ENCODE measurements at places on chromosomes 7 and 10.

DNA sequence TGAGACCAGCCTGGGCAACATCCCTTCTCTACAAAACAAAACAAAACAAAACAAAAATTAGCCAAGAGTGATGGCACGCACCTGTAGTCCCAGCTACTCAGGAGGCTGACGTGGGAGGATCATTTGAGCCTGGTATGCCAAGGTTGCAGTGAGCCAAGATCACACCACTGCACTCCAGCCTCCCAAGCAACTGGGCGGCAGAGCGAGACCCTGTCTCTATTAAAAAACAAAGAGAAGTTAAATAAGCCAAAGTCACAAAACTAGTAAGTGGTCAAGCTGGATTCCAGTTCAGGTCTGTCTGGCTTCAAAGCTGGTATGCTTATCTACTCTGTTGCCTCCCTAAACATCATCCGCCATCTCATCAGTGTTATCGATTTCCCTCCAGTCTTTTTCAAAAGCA lies 110.8 kb downstream of the ARID5B start:
- DNase-seq = no peak

GRCh38 chr10:95566136-95566535 lies 5.0 kb upstream of the SORBS1 start:
- DNase-seq = no peak

- DNase-seq = no peak
These were observed 155.9 kb upstream of the EGR2 start for GRCh38 chr10:62972103-62972502.

DNA sequence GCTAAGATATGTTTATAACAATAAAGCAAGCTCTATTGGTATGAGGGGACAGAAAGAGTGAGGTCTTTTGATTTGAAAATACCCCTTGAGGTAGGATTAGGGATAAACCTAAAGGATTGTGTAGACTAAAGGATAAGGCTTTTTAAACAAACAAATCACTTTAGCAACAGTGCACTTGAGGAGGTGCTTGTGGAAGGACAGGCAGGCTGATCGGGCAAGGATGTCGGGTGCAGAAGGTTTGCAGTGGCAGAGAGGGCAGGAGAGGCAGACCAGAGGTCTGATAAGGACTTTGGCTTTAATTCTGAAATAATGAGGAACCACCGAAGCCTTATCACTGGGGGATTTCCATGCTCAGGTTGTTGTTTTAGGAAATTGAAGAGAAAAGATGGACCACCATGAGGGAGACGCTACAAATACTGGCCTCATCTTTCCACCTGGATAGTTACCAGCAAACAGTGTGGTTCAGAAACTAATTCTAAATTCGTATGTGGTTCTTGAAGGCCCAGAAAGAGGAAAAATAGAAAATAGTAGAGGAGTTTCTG lies 119.5 kb upstream of the KLF6 start:
- no peak for DNase-seq

- no peak for DNase-seq
These were observed 19.6 kb upstream of the SCIN start for GRCh38 chr7:12550956-12551355.

- no peak for DNase-seq
These were observed 829.5 kb downstream of the REEP3 start for GRCh38 chr10:64350665-64351064.

- DNase-seq = no peak
These were observed 61.9 kb downstream of the SYPL1 start for GRCh38 chr7:106050002-106050745.

DNA sequence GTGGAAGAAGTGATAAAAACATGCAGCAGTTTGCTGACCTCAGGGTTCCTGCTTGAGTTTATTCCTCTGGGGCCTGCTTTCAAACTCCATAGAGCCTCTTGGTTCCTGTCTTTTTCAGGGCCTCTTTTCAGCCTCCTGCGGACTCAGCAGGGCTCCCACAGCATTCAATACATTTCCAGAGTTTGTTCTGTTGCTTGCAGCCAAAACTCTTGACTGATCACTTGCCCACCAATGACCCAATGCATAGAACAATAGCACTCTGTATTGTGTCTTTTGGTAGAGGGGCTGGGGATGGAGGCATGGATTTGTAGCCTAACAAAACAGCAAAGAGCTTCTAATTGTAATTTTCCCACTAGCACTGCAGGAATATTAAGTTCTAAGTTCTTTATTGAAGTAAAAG lies 50.8 kb upstream of the CREB5 start:
- no peak for DNase-seq

GRCh38 chr10:79255007-79255507 lies 92.2 kb upstream of the PPIF start:
- DNase-seq = peak; percentile 2

DNA sequence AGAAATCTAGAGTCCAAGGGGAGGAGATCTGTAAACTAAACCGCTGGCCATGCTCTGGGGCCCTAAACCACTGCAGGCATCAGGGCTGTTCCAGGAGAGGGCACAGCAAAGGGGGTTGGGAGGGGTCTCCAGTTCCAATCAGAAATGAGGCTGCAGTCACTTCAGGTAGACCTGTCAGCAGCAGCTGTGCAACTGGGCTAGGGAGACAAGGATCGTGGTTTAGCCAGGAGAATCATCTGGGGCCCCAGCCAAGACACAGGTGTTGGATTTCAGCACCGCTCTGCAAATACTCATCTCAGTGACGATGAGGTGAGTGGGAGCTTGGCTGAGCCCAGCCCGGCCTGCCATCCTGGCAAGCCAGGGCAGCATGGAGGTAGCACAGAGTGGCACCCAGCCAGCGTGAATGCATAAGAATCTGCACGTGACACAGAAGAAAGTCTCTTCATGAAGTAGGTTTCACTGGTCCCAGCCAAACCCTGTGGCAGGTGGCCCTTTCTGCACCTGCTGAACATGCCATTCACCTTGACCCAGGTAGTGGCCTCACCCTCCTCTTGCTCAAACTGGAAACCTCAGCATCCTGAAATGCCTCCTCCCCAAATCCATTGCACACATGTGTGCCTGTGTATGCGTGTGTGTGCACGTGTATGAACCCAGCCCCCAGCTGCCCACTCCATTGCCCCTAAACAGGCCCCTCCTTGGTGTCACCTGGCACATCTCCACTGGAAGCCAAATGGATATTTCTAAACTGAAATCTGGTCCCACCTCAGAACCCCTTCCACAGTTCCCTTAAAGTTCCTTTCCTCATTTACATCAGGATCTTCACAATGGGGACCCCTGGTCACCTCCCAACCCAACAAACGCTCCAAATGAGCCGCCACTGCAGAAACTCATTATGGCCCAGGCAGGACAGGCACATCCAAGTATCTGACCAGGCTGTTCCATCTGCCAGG lies 9.6 kb downstream of the GPRIN2 start:
- no peak for DNase-seq

DNA sequence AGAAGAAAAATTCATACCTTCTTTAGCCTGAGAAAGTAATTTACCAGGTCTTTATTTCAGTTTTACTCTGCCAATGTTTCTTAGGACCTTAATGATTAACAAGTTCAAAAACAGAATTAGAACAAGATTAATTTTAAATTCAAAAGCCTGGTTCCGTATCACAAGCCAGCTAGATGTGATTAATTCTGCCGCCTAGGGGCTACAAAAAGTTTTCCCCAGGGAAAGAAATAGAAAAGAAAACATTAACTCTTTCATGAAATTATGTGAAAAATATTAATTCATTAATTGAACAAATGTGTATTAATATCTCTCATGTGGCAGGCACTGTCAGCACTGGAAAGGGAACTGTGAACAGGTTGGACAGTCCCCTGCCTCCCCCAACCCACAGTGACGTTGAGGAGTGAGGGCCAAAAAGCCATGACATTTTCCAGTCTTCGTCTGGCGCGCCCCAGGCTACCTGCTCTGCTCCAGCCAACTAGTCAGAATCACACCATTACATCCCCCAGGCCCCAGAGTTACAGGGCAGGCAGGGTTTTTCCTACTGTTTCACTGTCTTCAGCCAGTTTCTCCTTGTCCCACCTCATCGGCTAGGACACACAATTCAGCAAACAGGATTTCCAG lies 20.1 kb downstream of the TMEM176A start:
- DNase-seq = no peak

GRCh38 chr10:93598157-93598556 lies 2.9 kb downstream of the RBP4 start:
- no peak for DNase-seq

DNA sequence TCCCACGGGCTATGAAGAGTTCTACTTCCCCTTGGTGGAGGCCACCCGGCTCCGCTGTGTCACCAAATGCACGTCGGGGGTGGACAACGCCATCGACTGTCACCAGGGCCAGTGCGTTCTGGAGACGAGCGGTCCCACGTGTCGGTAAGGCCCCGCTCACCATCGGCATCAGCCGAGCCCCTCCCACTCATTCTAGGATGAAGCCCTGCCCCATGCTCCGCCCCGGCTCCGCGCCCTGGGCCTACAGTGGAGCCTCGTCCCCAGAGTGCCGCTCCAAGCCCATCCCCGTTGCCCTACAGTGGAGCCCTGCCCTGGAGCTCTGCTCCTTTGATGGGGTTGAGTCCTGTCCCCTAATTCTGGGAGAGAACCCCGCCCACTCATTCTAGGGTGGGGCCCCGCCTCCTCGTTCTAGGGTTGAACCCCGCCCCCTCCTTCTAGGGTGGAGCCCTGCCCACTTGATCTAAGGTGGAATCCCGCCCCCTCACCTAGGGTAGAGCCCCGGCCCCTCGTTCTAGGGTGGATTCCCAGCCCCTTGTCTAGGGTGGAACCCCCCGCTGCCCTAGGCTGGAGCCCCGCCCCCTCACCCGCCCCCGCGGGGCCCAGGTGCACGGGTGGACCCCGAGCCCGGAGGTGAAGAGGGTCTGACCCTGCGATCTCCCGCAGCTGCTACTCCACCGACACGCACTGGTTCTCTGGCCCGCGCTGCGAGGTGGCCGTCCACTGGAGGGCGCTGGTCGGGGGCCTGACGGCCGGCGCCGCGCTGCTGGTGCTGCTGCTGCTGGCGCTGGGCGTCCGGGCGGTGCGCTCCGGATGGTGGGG lies 3.4 kb upstream of the MUC12 start:
- DNase-seq = no peak

- DNase-seq = no peak
These were observed 187.4 kb downstream of the PHTF2 start for GRCh38 chr7:77985974-77986339.

DNA sequence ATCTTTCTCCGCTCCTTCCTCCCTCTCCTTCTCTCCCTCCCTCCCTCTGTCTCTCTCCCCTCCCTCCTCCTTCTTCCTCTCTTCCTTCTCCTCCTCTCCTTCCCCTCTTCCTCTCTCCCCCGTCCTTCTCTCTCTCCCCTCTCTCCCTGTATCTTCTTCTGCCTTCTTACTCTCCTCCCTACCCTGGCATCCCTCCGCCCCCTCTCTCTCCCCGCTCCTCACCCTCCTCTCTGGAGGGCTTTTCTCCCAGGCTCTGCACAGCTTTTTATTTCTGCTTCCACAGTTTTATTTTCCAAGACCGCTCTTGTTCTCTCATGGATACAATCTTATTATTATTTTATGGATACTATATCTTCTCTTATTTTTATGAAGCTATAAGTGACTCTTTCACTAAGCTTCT lies 32.6 kb downstream of the AP5Z1 start:
- DNase-seq = no peak

DNA sequence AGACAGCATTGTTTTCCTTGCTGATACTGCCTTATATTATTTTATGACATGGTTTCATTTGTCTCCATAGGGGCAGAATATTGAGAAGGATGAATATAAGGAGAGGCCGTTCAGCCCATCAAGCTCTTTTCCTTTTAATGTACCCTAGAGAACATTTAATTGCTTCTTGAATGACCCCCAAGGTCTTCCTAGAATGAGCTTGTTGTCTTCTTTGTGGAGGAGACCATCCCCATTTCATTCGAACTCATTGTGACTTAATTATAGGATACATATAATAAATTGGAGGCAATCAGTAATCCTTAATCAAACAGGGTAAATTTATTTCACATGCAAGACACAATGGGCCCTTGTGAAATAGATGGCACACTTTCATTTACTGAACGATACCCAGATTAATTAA lies 231.3 kb downstream of the MDFIC start:
- peak; percentile 54 for DNase-seq

All from NCI-H1417 (cell line).